ENCODE measurements at places on chromosomes 11 and 22.
A peak's percentile ranks its signal among the peaks of the same experiment; 100 is the strongest.

GRCh38 chr11:106463796-106464201, 386.3 kb downstream of the AASDHPPT start:
- DNase-seq: no peak

DNA sequence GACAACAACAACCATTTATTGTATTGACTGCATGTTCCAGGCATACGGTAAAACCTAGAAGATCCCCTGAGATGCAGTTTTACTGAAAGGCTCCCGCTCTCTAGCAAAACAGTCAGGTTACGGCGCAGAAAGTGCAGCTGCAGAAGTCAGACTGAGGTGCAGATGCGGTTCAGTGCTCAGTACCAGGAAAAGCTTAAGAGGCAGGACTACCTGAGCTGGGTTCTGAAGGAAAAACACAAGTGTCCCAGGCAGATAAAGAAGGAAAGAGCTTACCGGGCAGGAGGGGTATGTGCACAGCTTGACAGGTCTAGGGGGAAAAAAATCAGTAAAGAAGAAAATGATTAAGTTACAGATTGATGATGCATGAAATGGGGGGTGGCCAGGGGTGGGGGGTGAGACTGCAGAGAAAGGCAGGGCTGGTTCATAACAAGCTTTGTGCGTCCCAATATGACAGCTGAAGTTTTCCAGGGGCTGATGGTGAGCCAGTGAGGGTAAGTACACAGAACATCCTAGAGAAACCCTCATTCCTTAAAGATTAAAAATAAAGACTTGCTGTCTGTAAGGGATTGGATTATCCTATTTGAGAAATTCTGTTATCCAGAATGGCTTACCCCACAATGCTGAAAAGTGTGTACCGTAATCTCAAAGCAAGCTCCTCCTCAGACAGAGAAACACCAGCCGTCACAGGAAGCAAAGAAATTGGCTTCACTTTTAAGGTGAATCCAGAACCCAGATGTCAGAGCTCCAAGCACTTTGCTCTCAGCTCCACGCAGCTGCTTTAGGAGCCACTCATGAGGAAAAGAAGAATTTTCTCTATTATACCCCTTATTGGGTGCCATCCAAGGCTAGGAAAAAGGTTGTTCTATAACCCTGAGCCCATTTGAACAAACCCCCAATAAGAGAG, 11.9 kb downstream of the LARGE1 start:
- DNase-seq: no peak

DNA sequence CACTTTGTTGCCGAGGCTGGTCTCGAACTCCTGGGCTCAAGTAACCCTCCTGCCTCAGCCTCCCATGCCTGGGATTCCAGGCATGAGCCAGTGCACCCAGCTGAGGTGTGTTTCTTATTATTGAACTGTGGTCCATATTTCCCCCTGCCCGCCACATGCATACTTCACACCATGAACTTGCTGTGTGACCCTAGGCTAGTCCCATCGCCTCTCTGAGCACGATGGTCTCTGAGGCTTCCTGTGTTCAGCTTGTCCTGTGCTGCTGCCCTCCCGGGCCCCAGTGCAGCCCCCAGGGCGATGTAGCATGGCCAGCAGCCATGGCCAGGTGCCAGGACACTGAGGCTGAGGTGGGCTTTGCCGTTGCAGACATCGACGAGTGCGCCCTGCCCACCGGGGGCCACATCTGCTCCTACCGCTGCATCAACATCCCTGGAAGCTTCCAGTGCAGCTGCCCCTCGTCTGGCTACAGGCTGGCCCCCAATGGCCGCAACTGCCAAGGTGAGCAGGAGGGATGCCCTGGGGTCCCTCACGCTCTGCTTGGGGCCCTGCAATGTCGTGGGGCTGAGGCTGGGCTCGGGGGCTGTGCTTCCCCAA, 45.7 kb downstream of the FBLN1 start:
- no peak for DNase-seq

DNA sequence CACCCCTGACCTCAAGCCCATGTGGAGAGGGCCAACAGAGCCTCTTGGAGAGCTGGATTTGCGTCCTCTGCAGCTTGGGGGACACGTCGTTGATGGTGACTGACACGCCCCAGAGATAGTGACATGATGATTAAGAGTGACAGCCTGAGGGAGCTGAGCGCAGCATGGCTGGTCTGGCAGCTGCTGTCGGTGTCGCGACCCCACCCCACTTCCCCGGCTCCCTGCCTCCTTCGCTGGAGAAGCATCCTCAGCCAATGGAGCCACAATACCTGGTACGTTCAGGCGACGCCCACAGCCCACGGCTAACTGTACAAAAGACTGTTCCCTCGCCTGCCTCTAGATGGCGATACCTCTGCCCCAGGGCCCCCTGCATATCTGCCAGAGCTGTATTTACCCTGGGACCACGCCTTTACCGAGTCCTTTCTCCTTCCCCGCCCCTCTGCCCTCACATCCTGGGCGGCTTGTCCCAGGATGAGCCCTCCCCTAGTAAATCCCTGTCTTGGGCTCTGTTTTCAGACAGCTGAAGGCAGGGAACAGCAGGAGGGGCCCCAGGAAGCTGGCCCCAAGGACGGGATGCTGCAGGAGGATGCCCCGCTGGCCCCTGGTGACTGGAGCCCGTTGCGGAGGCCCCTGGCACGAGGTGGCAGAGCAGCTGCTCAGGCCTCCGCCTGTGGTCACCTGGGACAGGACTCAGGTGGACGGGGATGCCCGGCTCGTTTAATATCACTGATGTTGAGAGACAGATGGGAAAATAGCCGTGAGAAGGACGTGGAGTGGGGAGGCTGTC, 90.6 kb downstream of the RPS6KA4 start:
- DNase-seq: peak; percentile 56

DNA sequence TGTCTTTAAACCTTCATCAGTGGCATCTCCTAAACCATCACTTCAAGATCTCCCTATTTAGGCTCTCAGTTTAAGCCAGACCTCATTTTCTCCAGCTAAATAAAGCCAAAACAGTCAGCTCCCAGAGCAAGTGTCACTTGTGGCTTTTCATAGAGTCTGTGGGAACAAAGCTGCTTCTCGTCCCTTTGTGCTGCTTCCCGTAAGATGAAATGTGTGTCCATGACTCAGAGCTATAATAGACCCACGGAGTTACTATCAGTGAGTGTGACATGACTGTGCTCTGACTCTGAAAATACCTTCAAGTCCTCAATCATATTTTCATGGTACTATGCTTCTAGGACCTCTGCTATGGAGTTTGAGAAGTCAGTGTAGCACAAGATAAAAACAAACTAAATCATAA, 57.3 kb upstream of the SLN start:
- DNase-seq: no peak

- no peak for DNase-seq
Observed at GRCh38 chr11:2751523-2752203, 51.9 kb upstream of the KCNQ1OT1 start.

- DNase-seq: peak; percentile 79
Observed at GRCh38 chr22:37198258-37199102, 10.4 kb upstream of the C1QTNF6 start.

DNA sequence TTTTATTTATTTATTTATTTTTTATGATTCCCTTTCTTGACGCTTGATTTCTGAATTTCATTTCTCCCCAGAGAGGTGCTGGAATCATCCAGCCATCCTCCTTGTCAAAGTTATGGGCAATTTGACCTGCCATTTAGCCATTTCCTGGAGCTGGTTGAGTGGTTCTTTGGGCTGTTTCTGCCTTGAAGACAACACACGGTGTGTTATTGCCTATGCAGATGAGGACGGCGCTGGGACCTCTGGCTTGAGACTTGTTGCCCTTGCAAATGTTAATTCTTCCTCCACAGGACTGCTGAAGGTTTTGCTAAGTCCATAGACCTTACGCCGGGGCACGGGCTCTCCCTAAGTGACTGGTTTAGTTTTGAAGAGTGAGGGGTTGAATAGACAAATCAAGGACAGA, 147.9 kb upstream of the PLET1 start:
- no peak for DNase-seq

- no peak for DNase-seq
Observed at GRCh38 chr11:13434247-13435205, 28.5 kb downstream of the BTBD10 start.

DNA sequence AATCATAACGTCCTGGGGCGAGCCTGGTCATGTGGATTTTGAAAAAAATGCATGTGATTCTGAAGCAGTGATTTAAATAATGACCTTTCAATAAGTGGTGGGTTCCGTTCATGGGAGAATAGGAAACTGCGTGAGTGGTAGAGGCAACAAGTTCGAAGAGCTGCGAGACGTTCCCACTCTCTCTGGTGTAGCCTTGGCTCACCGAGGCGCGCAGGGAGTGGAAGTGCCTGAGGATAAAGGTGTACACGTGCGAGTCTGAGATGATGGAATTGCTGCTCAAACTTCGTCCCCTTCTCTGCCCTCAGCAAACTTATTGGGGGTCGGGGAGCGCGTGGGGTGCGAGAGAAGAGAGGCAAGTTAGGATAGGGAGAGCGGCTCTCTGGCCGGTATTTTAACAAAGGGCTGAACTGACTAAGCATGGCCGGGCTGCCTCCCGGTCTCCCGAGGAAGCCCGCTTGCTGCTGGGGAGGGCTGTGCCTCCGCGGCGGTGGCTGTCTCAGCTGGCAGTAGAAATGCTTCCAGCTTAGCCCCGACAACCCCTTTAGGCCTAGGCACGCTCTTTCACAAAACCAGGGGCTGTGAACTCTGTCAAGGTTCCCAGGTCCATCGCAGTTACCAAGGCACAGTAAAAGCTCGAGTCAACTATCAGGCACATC, 875 bp upstream of the STT3A start:
- DNase-seq: peak; percentile 22
